HT1080 (cell line): ENCODE measurements at places on chromosomes 1 and 21.

- no peak for DNase-seq
Measured at GRCh38 chr1:238438311-238439270, 547.9 kb upstream of the ZP4 start.

GRCh38 chr1:118963456-118964430 lies 24.4 kb downstream of the TBX15 start:
- peak; percentile 44 for DNase-seq

DNA sequence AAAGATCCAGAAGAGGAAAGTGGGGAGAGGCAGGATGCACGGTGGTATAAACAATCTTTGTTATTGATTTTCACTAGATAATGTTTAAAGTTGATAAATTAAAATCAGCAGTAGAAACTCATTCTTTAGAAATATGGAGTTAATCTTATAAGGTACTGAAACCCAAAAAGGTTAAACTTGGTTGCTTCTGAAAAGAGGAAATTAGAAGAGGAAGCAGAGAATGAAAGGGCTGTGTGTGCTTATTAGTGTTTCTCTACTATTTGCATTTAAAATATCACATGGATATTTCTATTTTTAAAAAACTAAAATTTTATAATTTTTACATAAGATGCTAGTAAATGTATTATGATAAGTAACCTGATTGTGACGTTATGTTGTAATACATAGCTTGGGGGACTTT lies 24.4 kb downstream of the C1orf141 start:
- no peak for DNase-seq

- DNase-seq: peak; percentile 35
Measured at GRCh38 chr1:119435052-119435451, 20.1 kb downstream of the HSD3B2 start.

DNA sequence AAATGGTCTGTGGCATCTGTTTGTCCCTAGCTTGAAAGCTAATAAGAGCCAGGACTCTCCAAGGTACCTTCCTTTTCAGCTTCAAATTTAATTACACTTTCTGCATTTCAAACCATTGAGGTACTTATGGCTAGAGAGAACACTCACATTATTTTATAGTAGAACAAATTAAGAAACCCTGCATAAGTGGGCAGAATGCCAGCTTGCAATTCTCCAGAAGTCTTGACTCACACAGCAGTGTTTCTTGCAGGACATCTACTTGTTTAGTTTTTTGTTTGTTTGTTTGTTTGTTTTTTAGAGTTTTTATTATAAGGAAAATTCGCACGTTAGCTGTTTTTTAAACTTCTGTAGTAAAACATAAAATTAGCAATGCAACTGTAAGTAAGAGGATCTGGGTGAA lies 397.2 kb downstream of the NEGR1 start:
- DNase-seq: no peak

DNA sequence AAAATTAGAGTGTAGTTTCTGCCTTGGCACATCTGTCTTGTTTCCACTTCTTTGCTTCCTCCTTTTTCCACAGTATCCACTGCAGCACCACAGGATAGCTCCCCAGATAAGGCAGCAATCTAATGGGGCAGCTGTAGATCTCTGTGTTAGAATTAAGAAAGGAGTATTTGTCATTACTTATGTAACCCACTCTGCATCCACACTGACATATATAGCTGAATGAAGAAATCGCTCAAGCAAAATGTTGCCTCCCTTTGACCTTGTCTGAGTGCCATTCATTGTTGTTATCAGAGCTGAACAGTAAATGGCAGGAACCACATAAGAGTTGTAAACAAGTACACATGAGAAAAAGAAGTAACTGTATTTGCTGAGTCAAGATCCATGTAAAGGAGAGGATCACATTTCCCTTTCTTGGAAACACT lies 45.9 kb upstream of the DPH5 start:
- DNase-seq: no peak

- DNase-seq: peak; percentile 51
Measured at GRCh38 chr1:104264521-104264920, 514.8 kb downstream of the AMY1C start.

DNA sequence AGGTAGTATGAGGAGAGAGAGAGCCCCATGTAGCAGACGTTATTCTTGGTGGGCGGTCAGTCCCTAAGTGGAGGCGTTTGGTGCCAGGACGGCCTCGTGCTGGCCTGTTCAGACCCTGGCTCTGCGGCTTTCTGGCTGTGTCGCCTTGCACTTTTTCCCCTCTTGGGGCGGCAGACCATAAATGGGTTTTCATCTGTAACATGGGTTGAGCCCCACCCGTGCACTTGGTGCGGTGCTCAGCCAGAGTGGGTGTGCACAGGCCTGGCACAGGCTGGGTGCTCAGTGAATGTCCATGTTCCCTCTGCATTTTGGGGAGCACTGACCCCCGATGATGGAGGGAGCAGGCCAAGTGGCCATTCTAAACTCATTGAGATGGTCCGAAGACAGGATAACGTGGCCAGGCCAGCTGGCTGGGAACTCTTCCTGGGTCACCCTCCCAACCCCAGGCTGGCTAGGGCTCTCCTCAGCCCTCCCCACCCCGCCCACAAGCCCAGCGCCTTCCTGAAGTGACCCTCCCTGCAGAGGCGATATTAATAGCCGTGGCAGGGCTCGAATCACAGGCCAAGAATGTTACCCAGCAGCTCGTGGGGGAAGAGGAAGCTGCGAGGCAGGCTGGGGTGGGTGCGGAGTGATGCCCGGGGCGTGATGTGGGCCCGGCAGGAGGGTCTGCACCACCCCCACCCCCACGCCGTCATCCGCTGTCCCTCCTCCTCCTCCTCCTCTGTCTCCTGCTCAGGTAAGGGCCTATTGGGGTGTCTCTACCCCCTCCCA lies 78.5 kb downstream of the ARHGEF10L start:
- no peak for DNase-seq

DNA sequence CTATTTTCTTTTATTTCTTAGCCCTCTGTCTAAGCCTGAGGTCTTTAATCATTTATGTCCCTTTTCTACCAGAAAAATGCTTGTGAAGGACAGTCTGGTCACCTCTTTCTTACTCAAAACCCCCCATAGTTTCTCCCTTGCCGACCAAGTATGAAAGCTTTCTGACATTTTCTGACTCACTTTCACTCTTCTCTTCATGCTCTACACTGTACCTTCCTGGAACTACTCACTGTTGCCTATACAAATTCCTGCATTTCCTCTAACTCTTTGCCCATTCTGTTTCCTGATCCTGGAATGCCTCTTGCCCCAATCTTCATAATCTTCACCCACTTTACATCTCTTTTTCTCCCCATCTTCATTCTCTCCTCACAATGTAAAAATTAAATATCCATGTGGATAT lies 380.0 kb downstream of the HHIPL2 start:
- peak; percentile 37 for DNase-seq

DNA sequence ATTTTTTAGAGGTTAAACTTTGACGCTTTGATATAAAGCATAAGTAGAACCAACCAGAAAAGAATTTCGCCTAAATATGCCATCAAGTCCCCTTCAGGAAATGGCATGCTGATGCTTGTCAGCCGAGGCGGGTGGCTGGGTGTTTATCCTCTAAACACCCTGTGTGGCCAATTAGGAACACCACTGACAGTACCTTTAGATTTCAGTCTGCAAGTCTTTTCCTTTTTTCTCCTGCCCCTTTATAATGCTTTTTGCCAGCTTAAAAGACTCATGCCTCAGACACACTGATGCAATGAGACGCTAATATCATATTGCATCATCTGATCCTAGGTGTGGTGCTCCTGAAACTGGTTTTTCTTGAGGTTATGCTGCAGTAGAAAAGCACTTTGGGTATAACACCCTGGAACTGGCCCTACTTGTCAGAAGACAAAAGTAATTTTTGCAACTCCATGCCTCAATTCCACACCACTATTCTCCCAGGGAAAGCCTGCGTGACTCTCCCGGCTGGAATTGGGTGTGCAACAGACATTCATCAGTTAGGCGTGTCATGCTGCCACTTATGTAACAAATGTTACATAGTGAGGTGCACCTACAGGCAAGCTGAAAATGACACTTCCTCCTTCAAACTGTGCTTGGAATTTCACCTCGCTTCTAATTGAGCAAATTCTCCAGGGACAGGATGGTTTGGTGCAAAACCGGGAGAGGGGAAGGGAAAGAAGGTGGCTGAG lies 2.0 kb upstream of the RCC2 start:
- DNase-seq: no peak

DNA sequence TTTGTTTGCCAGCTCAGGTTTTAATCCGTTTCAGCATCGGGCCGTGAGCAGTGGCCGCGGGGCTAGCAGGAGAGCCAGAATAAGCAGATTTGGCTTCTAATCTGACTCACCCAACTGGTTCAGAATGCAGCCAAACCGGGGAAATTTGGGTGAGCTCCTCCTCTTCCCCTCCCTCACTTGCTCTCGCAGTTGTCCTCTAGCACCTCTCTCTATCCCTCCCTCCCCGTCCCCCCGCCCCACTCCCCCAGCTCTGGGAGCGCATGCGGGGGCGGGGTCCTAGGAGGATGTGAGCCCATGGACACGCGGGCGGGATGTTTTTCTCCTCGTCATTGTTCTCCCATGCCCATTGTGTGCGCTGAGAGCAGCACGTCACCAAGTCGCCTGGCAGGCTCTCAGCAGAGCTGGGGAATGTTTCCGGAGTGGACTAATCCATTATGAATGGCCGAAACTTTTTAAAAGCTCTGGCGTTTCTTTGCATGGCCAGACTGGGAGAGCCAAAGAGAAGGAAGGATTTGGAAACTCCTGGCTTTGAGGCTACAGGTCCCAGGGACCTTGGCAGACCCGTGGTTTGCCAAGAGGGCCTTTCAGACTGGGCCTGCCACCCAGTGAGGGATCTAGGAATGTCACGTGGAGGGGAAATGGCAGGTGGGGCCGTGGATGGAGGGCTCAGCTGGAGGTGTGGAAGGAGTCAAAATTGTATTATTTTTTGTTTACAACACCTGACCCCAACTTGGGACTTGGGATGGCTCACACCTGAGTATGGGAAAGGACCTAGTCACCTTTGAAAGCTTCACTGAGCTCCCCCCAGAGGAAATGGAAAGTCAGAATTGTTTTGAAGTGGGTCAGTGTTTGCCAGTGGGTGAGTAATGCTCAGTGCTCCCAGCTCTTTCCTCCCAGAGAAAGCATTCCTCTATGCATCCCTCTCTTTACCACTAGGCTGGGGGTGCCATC lies 39.2 kb downstream of the CDK18 start:
- peak; percentile 87 for DNase-seq

DNA sequence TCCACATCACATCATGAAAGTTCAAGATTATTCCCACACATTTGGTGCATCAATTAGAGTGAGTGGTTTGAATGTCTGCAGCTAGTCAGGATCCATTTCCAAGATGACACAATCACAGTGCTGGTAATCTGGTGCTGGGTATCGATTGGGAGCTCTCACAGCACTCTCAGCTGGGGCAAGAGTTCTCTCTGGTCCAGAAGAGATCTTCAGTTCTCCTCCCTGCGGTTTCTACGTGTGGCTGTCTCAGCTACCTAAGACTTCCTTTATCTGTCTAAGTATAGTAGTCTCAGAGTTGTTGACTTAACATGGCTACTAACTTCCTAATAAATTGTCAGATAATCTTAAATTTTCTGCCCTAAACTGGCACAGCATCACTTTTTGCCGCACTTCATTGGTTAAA lies 358.0 kb upstream of the BRINP3 start:
- no peak for DNase-seq

- DNase-seq: no peak
Measured at GRCh38 chr21:18617291-18617690, 213.7 kb upstream of the TMPRSS15 start.

- no peak for DNase-seq
Measured at GRCh38 chr1:150530491-150531159, 15.1 kb downstream of the FALEC start.

GRCh38 chr1:200354243-200354642 lies 55.6 kb downstream of the ZNF281 start:
- DNase-seq: no peak

DNA sequence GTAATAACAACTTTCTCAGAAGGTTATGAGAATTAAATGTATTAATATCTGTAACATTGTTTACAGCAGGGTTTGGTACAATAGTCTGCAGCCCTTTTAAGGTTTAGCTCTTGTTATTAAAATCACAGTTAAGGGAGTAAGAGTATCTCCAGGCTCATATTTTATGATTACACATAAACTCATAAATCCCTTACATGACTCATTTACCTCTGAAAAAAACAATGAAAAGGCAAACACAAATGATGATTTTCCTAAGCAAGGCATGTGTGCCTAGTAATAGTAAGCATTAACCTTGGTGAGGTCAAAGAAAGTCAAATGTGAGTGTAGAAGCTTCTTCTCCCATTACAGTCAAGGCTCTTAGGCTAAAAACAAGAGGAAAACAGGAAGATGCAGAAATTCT lies 84.5 kb upstream of the ADGRL4 start:
- DNase-seq: no peak

DNA sequence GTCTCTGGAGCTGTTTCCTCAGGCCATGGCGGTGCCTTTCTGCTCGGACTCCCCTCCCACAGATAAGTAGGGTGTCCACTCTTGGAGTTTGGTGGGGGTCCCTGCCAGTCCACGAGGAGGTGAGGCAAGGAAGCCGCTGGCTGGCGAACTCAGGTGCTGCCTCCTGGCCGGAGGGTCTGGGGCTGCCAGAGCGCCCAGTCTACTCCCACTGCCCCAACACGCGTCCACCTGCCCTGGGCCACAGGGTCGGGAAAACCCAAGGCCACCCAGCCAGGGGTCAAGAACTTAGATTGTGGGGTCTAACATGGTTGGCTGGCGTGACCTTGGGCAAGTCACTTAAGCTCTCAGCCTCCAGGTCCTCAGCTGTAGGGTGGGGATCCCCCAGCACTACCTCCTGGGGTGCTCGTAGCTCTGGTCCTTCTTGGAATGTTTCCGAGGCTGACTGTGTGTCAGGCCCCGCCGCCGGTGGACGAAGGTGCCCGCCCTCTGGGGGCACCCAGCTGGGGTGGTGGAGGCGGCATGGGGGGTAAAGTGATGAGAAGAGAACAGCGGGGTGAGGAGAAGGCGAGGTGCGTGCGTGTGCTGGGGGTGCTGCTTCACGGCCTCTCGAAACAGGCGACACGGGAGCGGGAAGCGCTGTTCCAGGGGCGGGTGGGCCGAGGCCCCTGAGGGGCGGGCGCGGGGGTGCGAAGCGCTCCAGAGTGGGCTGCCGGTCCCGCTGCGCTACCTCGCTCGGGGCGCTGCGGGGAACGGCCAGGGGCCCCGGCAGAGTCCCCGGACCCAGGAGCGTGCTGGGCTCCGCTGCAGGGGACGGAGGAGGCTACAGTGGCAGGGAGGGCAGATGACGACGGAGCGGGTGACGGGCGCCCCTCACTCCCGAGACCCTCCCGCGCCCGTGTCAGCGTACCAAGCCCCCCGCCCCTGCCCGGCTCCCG lies 1.2 kb downstream of the SH2D5 start:
- no peak for DNase-seq
